ENCODE measurements at places on chromosomes 2 and 18.

DNA sequence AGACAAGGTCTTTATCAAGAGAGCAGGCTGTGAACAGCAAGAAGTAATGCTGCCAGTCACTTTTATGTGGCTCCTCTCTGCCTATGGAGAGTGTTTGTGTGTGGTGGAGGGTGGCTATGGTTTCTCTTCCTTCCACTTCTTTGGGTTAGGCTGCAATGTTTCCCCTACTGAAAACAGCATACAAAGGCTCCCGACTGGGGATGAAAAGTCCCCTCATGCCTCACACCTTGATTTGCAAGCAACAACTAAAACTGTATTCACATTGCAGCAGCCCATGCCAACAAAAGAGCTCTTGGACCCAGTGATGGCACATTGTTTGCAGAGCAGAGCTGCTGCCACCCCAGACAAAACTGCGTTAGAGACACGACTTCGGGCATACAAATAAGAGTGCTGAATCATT is 301.6 kb downstream of the SLC8A1 start:
- DNase-seq = no peak

GRCh38 chr2:178211943-178212342 is 17.6 kb downstream of the OSBPL6 start:
- no peak for DNase-seq

- no peak for DNase-seq
Observed at GRCh38 chr2:134011936-134012586, 241.8 kb upstream of the MGAT5 start.

- DNase-seq = no peak
Observed at GRCh38 chr2:235689427-235689853, 195.6 kb downstream of the AGAP1 start.

- no peak for DNase-seq
Observed at GRCh38 chr2:170258382-170258781, 80.4 kb downstream of the MYO3B start.

DNA sequence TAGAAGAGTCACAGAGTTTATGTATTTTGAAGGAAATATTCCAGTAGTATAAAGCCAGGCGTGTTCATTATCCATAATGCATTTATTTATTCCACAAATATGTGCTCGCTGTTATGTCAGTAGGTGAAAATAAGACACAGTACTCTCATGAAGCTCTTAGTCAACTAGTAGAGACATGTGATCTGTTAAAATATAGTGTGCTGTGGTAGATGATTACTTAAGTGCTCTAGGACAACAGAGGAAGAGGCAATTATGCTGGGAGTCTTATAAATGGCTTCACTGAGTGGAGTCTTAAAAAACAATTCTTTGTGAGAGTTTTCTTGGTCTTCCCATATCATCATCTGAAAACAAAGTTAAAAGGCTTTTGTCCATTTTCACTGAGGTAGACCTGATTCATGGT is 457.3 kb downstream of the XIRP2 start:
- DNase-seq = no peak

Data from Calu3 (cell line).